ENCODE measurements at places on chromosomes 6 and 20. TPM values are rescaled to one million over a fixed set of nuclear protein-coding genes. Genes with fewer than 3 reads are reported as not detected.

Gene GTSF1L
- not detected for total RNA-seq

Gene FAM50B
- 8.0 TPM for total RNA-seq

Gene SEMG1
- total RNA-seq = not detected

Gene CDC40
- 10.8 TPM for total RNA-seq

Gene RRAGD
- 15.1 TPM for total RNA-seq

Gene ZNF391
- 0.18 TPM for total RNA-seq

Gene PRR18
- 1.9 TPM for total RNA-seq

Gene MOXD1
- 0.24 TPM for total RNA-seq

Data from right lobe of liver (tissue), 6 donors.